ENCODE measurements at places on chromosomes 5 and 9. TPM values are rescaled to one million over a fixed set of nuclear protein-coding genes. Genes with fewer than 3 reads are reported as not detected.

- DNase-seq = no peak
These were observed 1.4 kb downstream of the SPINK1 start for GRCh38 chr5:147830035-147830434.

- peak; percentile 21 for DNase-seq
These were observed 11.3 kb downstream of the ANKDD1B start for GRCh38 chr5:75622564-75622963.

DNA sequence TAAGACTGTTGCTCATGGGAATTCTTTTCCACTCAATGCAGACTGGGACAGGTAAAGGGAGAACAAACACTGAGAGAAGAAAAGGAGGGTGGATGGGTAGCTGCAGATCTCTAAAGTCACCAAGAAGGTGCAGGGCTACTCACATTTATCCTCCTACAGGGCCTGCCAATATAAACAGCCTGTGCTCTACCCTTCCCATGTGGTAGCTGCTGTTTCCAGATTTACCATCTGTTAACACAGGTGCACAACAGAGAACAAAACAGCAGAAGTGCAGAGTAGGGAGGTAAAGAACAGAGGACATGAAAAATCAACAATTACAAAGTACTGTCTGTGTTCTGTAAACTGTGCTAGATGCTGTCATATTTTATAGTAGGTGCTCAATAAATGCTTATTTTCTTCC is 26.0 kb downstream of the JAKMIP2 start:
- DNase-seq = no peak

GRCh38 chr5:74107899-74108298 is 481.9 kb downstream of the ARHGEF28 start:
- no peak for DNase-seq

- DNase-seq = no peak
These were observed 156.7 kb downstream of the DOCK8 start for GRCh38 chr9:371349-371748.

- no peak for DNase-seq
These were observed 102.0 kb downstream of the GPR21 start for GRCh38 chr9:123135430-123135829.

DNA sequence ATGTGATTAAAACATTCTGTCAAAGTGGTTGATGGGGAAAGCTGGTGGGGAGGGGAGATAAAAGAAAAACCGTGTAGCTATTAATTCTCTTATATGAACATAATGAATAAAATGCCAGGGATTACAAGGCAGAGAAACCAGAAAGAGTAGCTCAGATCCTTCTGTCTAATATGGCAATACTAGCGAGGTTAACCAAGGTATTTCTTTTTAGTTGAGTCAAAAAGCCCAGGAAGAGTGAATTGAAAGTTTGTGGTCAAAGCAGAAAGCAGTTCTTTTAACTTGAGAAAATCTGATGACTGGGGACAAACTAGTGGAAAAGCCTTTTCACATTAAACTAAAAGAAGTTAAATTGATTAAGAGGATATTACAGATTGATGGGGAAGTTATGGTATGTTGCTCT is 76.0 kb downstream of the ERBIN start:
- DNase-seq = no peak

- no peak for DNase-seq
These were observed 35.4 kb upstream of the TGFBI start for GRCh38 chr5:135993335-135993879.

- DNase-seq = no peak
These were observed 104.9 kb downstream of the SYK start for GRCh38 chr9:90906316-90907055.

- DNase-seq = no peak
These were observed 359.1 kb upstream of the DAB2 start for GRCh38 chr5:39783756-39784421.

- no peak for DNase-seq
These were observed 366.4 kb upstream of the RIOK2 start for GRCh38 chr5:97549496-97549895.

- no peak for DNase-seq
These were observed 54.6 kb downstream of the SUSD1 start for GRCh38 chr9:112120439-112120925.

DNA sequence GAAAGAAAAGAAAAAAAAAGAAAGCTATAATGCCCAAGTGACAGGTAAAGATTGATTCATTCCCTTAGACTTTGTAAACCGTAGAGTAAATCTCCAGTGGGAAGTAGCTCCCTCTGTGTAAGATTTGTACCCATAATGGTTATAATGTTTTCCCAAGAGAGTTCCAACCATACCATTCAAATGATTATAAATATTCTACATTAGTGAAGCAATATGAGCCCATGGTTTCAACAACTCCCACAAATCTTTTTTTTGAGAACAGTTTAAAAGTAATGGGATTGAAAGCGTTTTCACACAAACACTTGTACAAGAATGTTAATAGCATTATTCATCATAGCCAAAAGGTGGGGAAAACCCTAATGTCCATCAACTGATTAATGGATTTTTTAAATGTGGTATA is 58.0 kb downstream of the GRAMD2B start:
- DNase-seq = no peak

DNA sequence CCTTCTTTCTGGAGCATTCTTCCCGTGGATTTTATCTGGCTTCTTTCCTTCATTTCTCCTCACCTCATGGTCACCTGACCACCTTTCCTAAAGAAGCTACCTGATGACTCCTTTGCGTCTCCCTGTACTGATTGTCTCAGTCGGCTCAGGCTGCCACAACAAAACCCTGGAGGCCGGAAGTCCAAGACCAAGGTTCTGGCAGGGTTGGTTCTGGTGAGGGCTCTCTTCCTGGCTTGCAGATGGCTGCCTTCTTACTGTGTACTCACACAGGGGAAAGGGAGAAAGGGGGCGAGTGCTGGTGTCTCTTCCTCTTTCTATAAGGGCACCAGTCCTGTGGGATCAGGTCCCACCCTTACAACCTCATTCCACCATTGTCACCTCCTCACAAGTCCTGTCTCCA is 140.0 kb downstream of the SYK start:
- DNase-seq = no peak

GRCh38 chr9:7967093-7967827 is 167.7 kb upstream of the DMAC1 start:
- DNase-seq = no peak

GRCh38 chr5:14687023-14687665 is 22.6 kb downstream of the OTULIN start:
- peak; percentile 45 for DNase-seq

DNA sequence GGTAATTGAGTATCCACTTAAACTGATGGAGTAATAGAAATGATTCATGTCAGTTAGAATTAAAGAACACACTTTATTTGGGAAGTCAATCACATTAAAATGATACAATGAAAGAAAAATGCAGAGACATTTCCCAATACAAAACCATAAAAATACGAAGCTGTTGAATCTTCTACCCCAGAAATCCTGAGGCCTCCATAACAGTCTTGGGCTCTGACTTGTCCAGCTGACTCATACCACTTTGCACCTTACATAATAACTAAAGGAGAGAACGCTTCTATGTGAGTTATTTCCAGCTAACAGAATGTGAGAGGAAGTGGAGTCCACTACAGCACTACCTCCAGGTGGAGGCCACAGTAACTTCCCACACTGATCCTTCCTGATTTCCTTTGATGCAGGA is 305.0 kb downstream of the MRPS30 start:
- DNase-seq = no peak

GRCh38 chr5:178284093-178284675 is 51.6 kb upstream of the PHYKPL start:
- no peak for DNase-seq

DNA sequence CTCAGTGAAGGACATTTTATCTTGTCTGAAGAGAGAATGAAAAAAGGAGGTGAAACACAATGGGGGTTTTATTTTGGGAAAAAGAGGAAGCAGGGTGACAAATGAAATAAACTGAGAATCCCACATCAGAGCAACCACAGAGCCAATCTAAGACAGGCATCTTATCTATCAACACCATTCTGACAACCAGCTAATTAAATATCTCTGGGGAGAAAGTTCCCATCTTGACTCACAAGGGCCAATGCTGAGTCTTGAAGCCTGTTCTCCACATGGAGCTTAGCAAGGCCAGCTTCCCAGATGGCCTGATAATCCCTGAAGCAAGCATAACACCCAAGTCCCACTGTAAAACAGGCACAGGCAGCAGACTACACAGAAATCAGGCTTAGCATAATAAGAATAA is 30.4 kb downstream of the DPYSL3 start:
- DNase-seq = no peak

- DNase-seq = no peak
These were observed 19.5 kb downstream of the MARCHF6 start for GRCh38 chr5:10372726-10373709.

GRCh38 chr5:50699737-50700136 is 33.3 kb downstream of the PARP8 start:
- no peak for DNase-seq

- no peak for DNase-seq
These were observed 34.7 kb upstream of the IDNK start for GRCh38 chr9:83588256-83588655.

DNA sequence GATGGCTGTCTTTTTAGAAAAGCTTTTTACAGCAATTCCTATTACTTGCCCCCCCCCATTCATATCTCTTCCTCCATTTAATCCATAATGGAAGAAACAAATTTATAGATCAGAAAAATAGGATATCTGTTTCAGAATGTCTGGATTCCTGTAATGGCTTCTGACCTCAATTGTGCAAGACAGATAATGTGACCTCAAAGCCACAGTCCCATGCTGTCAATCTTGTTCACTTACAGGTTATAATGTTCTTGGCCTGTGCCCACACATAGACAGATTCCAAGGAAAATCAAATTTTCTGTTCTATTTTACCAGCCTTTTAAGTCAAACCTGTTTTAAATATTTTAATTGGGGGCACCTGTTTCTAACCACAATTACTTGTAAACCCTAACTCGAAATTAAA is 143.4 kb downstream of the ENTREP1 start:
- DNase-seq = no peak

- DNase-seq = no peak
These were observed 483.5 kb upstream of the TNC start for GRCh38 chr9:115601434-115601833.

- no peak for DNase-seq
These were observed 186.1 kb downstream of the HSD17B3 start for GRCh38 chr9:96115836-96116235.

DNA sequence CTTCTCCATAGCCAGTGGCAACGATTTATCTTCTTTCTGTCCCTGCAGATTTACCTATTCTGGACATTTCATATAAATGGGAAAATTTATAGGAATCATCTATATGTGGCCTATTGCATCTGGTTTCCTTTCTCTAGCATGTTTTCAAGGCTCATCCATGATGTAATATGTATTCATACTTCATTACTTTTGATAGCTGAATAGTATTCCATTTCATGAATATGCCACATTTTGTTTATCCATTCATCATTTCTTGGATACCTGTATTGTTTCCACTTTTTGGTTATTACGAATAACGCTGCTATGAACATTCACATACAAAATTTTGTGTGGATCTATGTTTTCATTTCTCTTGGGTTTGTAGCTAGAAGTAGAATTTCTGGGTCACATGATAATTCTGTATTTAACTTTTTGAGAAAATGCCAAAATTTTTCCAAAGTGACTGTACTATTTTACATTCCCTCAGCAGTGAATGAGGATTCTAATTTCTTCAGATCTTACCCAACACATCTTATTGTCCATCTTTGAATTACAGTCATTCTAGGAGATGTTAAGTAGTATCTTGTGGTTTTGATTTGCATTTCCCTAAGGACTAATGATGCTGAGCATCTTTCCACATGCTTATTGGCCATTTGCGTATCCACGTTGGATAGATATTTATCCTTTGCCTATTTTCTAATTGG is 3.6 kb downstream of the IARS1 start:
- no peak for DNase-seq

DNA sequence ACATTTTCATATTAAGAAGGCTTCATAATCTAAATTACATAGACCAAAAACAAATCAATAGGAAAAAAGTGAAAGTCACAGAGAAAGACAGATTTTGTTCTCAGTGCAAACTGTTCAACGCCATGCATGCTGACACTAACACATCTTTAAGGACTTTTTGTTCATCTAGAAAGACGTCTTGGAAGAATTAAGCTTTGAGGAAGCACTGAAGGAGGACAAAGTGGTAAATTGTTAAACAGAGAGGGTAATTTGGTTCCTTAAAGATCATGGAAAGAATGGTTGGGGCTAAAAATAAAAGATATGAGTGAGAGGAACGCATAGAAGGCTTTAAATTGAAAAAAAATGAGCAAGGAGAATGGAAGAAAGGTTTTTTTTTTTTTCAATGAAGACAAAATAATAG is 9.1 kb downstream of the MEGF9 start:
- no peak for DNase-seq

The DIRAS2 gene
- 0.23 TPM for total RNA-seq

The ZDHHC11B gene
- 0.19 TPM for total RNA-seq

The TNFSF8 gene
- not detected for total RNA-seq

The SPACA9 gene
- 3.3 TPM for total RNA-seq

The TMEM171 gene
- total RNA-seq = 10.7 TPM

The GADD45G gene
- total RNA-seq = 1.3 TPM

The CD14 gene
- total RNA-seq = not detected

The CATSPER3 gene
- total RNA-seq = 0.08 TPM

The TTC16 gene
- total RNA-seq = not detected

The DIPK1B gene
- 6.1 TPM for total RNA-seq

The HACD4 gene
- total RNA-seq = not detected

The PRELID2 gene
- total RNA-seq = 8.9 TPM

The FOXD4L5 gene
- not detected for total RNA-seq

The KIF12 gene
- not detected for total RNA-seq

Data from H4 (cell line).